ENCODE measurements at places on chromosomes 2 and 18.

- DNase-seq = peak; percentile 64
Observed at GRCh38 chr18:61797696-61798590, 94.9 kb downstream of the RNF152 start.

DNA sequence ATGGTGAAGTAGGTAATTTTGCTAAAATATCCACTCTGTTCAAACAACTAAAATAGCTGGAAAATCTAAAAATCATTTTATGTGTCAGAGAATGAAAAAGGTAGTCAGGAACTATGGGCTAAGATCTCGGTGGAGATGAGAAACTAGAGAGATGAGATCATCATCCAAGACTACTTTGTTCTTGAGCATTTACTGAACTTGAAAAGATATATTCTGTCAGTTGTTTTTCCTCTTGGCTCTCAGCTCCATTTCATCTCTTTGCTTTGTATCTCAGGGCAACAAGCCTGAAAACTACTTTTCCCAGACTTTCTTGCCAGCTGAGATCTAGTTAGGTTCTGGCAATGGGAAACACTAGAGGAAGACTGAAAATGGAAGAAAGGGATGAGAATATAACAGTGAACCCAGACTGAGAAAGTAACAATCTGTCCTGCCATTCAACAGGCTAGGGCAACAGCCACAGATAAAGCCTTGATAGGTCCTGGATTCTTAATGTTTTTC lies 346.2 kb upstream of the MEX3C start:
- DNase-seq = no peak

- DNase-seq = no peak
Observed at GRCh38 chr2:37622450-37623100, 48.9 kb downstream of the CDC42EP3 start.

GRCh38 chr18:10739152-10739551 lies 213.3 kb downstream of the NAPG start:
- DNase-seq = no peak

- no peak for DNase-seq
Observed at GRCh38 chr18:55421308-55421614, 166.7 kb downstream of the TCF4 start.

GRCh38 chr2:74585406-74586185 lies 31.1 kb downstream of the DOK1 start:
- no peak for DNase-seq

GRCh38 chr18:21047126-21047525 lies 64.5 kb downstream of the ROCK1 start:
- no peak for DNase-seq

DNA sequence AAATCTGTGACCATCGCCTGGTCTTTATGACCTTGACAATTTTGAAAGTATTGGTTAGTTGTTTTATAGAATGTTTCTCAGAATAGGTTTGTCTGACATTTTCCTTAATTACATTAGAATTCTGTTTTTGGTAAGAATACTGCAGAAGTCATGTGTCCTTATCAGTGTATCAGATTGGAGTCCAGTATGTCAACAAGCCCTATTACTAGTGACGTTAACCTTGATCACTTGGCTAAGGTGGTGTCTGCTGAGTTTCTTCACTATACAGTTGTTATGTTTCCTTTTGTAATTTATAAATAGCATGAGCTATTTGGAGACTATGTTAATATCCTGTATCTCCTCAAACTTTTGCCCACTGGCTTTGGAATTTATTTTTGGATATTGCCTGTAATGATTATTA lies 10.8 kb upstream of the IL36G start:
- no peak for DNase-seq

DNA sequence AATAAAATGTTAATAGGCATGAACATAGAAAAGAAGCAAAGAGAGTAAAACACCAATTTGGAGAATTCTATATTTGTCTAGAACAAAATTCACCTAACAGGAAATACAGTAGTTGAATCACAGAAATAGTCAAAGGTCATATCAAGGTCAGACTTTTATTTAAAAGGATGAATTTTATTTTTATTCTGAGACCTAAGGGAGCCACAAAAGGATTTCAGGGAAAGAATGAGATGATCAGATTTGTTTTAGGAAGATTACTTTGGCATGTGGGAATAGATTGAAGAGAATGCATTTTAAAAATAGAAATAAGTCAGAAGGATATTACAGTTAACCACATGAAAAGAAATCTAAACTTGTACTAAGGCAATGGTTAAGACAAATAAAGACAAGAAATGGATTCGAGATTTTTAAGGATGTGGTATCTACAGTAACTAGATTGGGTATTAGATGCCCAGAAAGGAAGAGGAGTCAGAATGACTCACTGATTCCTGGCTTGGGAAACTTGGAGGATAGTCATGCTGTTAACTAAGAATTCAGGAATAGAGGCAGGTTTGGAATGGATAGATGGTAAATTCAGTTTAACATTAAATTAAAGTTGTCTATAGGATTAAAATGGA lies 56.0 kb downstream of the METTL4 start:
- no peak for DNase-seq

- DNase-seq = peak; percentile 45
Observed at GRCh38 chr2:118190474-118190873, 102.2 kb downstream of the INSIG2 start.

DNA sequence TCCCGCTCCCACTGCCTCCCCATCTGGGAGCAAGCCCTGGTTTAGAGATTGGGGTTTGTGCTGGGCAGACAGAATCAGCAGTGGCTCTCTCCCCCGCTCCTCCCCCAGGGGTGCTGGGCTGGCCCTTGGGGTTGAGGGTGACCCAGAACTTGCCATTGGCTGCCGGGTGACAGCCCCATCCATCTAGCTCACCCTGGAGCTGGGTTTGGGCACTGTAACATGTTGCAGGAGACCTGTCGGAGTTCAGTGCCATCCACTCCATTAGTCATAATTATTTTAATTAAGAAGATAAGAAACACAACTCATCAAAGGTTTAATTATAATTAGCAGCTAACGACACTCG lies 111.4 kb upstream of the OTOS start:
- no peak for DNase-seq

GRCh38 chr2:40097691-40098385 lies 318.8 kb upstream of the THUMPD2 start:
- DNase-seq = no peak

- no peak for DNase-seq
Observed at GRCh38 chr2:231546014-231546715, 15.9 kb upstream of the NMUR1 start.

- DNase-seq = peak; percentile 31
Observed at GRCh38 chr2:63192169-63192888, 141.7 kb downstream of the OTX1 start.

- no peak for DNase-seq
Observed at GRCh38 chr2:189115126-189115525, 64.4 kb downstream of the COL5A2 start.

Measured in NCI-H1436 (cell line).